Cardiac fibroblast (primary cell): ENCODE measurements at places on chromosomes 5 and 9.
A peak's percentile ranks its signal among the peaks of the same experiment; 100 is the strongest.

- peak; percentile 51 for DNase-seq
Measured at GRCh38 chr9:83047839-83048775, 14.8 kb downstream of the RASEF start.

DNA sequence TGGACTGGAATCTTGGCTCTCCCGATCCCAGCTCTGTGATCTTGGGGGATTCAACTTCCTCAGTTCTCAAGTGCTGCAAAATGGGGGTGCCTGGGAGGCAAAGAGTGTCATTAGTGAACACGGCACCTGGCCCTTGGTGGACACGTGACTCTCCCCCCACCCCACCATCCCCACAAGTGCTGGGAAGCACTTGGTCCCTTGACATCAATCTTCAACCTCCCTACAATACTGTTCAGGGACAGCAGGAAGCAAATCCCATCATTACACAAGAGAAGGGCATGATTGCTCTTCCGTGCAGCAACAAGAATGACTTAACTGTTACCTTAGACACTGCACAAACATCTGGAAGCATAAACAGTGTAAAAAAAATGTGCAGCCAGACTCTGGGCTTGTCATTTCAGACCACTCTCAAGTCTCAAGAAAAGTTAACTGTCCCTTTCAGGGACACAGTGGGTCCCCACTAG is 61.4 kb downstream of the PSMB7 start:
- peak; percentile 62 for DNase-seq

- DNase-seq: no peak
Measured at GRCh38 chr9:123712399-123712798, 217.5 kb downstream of the DENND1A start.

DNA sequence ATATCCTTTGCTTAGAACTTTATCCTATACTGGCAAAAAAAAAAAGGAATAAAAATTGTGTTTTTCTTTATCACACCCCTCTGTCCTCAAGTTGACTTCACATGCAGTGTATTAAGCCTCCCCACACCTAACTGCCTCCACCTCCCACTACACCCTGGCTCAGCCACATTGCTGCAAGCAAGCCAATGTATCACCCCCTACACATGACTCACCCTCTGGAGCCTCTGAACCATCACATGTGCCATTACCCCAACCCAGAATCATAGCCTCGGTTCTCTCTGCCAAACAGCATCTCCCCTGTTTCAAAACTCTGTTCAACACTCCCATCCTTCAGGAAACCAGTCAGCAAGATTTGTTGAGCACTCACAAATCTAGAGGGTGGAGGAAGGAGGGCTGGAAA is 209.0 kb downstream of the CWC27 start:
- peak; percentile 66 for DNase-seq

DNA sequence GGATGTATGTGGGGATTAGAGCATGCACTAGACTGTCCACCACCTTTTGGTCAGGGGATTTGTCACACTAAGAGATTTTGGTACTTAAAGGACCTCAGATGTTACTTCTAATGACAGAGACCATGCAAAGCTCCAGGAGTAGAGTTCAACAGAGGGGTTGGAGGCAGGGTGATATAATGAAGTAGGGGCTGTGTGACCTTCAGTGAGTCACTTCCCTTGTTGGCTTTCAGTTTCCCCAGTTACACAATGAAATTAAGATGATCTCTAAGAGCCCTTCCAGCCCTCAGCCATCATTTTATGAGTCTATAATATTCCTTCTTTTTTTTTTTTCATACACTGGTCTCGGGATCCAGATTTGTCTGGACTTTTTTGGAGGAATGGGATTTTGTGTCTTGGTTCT is 26.8 kb downstream of the GLRA1 start:
- peak; percentile 29 for DNase-seq

- peak; percentile 23 for DNase-seq
Measured at GRCh38 chr9:70668751-70669150, 254.3 kb upstream of the KLF9 start.

- DNase-seq: no peak
Measured at GRCh38 chr9:131060900-131061630, 35.3 kb upstream of the AIF1L start.

GRCh38 chr5:159181152-159181551 is 28.2 kb downstream of the RNF145 start:
- DNase-seq: no peak

DNA sequence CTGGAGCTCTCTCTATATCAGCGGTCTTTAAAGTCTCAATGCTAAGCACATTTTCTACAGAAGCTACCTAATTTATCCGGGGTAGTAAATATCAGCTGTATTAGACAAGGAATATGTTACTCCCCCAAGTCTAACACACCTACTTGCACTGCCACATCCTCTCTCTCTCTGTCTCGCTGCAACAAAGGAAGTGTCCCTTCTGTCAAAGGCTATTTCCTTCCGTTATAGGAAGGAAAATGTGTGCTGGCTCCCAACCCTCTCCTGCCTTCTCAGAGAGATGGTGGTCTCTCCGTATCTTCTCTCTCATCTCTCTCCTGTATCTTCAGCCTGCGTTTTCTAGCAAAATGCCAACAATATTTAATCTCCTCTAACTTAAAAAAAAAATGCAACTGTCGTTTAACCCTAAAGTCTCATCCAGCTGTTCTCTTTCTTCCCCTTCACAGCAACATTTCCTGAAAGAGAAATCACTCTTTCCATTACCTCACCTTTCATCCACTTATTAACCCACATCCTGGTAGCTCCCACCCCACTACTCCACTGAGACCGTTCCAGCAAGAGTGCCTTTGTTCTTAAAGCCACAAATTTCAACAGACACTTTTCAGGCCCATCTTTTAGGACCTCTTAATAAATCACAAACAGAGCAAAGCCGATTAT is 2.3 kb downstream of the TTF1 start:
- DNase-seq: peak; percentile 60

GRCh38 chr9:5452286-5452609 is 1.9 kb downstream of the CD274 start:
- no peak for DNase-seq

DNA sequence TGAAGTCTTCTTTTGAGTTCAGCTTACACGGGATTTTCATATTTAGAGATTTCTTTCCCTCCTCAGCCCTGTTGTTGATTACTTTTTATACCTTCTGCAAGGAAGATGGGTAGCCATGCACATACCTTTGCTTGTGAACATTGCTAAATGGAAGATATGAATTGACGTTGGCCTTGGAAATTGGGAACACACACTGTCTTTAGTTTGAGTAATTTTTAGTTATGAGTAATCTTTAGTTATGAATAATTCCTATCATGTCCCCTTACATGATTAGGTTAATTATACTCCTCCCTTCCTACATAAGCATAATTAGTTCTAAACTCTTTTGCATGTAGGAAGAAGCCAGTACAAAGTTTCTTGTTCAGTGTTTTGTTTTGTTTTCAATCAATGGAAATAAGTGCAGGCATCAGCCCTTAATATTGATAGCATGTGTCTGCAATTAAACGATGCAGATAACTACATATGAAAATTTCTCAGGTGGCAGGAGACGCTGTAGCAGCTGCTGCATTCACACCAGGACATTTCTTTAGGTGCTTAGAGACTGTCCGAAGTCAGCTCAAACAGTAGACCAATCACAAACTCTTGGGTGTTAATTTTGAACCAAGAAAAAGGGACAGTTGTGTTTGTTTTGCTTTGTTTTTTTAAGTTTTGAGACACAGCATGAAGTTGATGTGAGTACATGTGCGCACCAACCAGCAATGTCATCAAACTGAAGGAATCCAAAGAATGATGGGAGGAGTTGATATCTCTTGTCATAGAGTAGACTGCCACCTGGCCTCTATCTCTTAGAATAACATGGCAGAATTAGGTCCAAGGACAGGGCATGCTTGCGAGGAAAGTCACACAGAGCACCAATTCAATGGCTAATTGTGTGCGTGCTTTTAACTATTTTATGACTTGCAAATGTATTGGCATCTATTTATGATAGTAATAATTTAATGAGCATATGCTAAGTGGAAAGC is 51.4 kb downstream of the SMARCA2 start:
- DNase-seq: peak; percentile 72

DNA sequence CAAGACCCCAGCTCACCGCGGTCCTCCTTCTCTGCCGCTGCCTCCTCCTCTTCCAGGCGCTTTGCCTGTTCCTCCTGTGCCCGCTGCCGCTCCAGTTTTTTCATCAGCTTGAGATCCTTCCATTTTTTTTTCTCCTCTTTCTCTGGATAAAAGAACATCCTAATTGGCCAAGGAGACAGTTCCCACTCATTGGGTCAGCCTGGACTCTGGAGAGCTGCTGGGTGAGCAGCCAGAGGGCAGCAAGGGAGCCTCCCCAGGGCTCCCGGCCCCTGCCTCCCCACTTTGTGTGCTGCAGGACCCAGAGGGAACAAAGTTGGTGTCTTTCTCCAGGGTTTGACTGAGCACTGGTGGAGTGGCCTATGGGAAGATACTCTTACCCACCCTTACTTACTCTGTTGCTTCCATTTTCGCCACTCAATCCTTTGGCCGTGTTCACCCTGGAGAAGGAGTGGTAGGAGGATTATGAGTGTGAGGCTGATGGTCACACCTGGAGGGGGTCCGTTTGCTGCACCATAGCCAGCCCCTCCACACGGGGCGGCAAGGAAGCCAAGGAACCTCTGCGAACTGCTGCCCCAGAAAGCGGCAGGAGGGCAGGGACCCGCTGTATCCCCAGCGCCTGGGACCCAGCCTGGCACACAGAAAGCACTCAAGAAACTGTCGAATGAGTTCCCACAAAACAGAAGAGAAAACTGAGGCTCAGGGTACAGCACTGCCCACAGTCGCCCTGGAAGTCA is 708 bp downstream of the SPOUT1 start:
- DNase-seq: no peak

- no peak for DNase-seq
Measured at GRCh38 chr5:67205981-67206380, 9.4 kb upstream of the CD180 start.

DNA sequence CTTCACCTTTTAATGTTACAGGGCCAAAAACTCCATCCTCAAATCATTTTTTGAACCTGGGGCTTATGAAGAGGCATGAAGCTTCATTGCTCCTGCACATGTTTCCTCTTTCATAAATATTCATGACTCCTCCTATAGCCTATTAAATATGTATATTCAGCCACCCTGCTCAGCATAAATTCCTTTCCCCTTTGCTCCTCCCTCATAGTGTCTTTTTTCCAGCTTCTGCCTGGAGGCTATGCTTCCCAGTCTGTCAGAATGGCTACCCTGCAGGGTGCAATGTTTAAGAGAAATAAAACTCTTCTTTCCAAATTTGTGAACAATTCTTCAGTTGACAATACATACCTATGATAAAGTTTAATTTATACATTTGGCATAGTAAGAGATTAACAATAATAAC is 1082.9 kb upstream of the CDH18 start:
- DNase-seq: no peak

- DNase-seq: no peak
Measured at GRCh38 chr5:2810644-2811043, 59.2 kb upstream of the IRX2 start.

- peak; percentile 53 for DNase-seq
Measured at GRCh38 chr5:164119806-164120447, 614.5 kb downstream of the MAT2B start.

DNA sequence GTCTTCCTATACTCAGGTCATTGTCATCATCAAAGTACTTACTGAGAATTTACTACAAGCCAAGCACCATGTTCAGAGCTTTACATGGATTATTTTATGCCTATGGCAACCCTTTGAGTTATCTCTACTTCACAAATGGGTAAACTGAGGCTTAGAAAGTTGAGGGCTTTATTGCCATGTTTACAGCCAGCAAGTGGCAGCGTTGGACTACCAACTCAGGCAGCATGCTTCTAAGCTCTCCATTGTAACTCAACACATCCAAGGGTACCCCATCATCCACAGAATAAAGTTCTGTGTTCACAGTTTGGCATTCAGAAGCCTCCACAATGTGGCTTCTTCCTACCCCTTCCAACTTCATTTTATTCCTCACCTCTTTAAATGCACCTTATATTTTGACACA is 422.6 kb upstream of the GRIA1 start:
- no peak for DNase-seq

DNA sequence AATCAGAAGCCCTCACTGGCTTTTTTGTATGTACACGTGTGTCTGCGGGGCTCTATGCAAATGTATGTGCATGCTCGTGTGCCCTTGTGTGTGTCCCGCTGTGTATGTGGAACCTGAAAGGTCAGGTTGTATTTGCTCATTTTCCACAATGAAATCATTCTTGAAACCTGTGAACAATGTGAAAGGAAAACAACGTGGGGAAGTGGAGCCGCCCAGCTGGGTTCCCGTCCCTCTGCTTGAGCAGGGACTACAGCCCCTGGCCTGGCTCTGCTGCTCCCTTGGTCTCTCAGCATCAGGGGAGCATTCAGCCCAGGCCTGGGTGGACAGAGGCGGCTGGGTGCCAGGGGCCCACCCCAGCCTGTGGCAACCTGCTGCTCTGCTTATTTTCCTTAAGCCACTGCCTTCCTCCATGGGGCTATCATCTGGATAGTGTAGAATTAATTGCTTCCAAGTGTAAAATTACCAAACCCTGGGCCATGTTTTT is 3.0 kb downstream of the ECSCR start:
- peak; percentile 34 for DNase-seq
